ENCODE measurements at places on chromosomes 4 and X.

GRCh38 chr4:48121180-48121579 is 12.9 kb downstream of the TXK start:
- DNase-seq = no peak

- DNase-seq = no peak
These were observed 11.6 kb upstream of the SCD5 start for GRCh38 chr4:82810176-82810575.

DNA sequence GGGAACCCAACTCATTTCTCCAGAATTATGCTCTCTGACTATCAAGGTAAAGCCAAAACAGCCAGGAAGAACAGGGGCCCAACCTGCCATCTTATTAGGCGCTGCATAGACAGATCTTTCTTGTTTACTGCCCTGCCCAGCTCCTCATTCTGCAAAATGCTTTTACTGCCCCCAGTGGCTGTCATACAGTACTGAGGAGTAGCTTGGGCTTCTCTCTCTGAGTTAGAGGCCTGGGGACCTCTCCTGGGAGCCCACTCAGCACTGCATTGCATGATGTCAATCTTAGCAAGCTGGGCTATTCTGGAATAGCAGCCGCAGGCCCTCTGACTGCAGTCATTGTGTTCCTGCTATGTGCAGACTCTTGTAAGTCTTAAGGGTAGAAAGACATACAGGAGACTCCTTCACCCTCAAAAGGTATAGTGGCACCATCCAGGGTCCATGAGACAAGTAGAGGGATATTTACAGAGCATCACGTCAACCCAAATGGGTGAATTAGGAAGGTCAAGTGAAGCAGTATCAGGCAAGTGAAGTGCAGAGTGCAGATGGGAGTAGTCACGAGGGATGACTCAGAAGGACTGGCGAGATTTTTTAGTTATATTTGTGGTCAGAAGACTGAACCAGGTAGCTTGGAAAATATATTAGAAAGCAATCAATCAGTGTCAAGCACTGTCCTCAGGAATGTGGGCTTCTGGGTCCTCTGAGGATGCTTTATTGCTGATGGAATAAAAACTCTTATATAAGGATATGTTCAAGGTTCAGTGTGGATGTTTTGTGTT is 294.1 kb upstream of the SFRP2 start:
- no peak for DNase-seq

DNA sequence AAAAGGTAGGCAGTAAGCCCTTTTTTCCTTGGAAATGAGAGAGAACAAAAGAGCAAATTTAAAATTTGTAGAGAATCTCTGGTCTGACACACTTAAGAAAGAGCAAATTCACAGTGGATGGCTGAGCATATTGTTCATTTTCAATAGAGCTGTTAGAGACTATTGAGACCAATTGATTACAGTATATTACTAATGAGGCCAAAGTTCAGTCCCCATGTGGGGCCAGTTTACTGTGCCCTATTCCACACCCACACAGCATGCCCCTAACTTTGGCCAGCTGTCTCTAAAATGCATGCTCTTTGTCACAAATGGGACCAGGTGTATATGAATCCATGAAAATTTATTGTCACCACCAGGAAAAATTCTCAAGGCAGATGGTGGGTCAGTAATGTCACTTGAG is 470.5 kb downstream of the PCDH7 start:
- no peak for DNase-seq

- no peak for DNase-seq
These were observed 61.5 kb upstream of the MAGEB2 start for GRCh38 chrX:30153881-30154260.

DNA sequence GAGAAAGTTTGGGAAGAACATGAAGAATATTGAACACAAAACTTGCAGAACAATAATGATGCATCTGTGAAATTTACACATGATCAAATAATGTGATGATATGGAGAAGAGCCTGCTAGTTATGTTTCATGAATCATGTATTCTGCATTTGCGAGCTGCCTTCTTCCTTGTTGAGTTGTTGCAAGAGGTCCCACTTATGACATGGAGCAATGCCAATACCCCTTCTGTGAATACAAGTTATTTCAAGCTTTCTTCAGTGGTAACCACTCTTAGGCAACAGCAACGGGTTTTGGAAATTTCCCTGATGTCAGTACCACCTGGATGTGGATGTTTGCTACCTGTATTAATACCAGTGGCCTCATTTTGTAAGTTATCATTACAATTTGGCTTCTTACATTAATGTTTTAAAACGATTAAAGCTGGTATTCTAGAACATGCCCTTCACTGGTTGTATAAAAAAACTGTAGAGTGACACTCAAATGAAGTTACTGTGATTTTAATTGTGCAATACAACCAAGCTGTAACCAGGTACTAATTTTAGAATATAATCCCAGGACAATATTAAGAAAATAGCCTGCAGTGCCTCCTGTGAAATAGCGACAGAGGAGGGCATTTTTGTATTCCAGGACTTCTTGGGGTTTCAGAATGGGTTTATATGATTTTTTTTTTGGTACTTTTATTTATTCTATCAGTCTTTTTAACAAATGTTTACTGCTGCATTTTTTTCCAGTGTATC is 25.3 kb downstream of the IQCM start:
- DNase-seq = no peak

DNA sequence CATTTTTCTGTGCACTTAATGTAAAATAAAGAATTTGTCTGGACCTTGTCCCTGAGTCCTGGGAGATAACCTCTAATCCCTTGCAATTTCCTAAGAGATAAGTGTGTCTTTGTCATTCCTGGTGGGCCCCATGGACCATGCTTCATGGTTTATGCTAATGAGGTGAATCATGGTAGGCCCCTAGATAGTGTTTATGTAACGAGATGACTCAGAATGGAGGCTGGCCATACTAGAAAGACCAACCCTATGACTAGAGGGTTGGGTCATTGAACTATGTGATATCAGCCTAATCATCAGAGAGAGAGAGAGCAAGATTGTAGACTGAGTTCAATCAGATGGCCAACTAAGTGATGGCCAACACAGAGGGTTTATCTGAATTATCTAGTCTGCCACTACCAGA is 64.2 kb upstream of the NHSL2 start:
- no peak for DNase-seq

GRCh38 chr4:113641025-113641431 is 120.5 kb downstream of the CAMK2D start:
- no peak for DNase-seq

DNA sequence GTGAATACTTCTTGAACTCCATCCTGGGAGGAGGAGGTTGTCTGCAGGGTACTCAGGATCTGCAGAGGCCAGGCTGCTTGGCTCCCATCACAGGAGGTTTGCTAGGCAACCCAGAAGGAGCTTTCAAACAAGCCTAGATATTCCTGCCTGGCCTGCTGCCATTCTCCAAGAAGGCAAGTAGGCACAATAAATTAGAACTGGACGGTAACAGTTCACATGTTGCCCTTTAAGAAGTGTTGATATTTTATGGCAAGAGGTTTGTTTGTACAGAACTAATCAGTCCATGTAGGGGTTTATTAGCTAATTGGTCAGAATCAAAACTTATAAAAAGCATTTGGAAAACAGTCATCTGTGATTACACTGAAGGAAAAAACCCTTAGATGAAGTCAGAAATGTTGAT is 39.3 kb downstream of the SYNPO2 start:
- DNase-seq = no peak

DNA sequence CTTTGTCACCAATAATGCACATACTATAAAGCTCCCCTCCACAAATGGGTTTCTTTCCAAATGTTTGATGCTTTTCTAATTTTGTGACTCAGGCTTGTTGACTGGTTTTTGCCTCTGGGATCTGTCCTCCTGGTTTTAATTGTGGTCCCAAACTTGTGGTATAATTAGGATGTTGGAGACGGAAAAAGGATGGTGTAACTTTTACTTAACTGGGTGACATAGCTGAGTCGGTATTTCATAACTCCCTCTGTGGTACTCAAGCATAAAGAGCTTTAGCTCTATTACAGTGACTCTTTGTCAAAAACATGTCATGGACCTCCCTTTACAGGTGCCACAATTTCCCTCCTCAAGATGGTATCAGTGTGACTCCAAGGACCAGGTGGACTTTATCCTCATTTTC is 119.7 kb upstream of the RBPJ start:
- DNase-seq = no peak

- no peak for DNase-seq
These were observed 53.6 kb downstream of the AMER1 start for GRCh38 chrX:64151911-64152310.

DNA sequence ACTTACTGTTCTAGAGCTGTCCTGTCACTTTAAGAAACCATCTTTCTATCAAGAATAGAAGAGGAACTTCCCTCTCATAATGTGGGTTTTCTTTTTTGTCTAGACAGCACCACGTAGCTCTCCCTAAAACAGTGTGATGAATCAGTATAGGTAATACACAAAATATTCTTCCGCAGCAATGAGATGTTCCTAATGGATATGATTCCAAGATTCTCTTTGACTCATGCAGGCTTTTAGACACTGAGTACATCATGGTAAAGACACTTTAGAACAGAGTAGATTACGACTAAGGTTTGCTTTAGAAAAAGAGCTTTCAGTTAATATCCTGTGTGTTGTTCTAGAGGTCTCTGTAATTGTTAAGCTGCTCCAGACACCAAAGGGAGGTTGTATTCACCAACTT is 69.8 kb downstream of the PTTG2 start:
- no peak for DNase-seq

- no peak for DNase-seq
These were observed 38.7 kb upstream of the JADE1 start for GRCh38 chr4:128770807-128771206.

DNA sequence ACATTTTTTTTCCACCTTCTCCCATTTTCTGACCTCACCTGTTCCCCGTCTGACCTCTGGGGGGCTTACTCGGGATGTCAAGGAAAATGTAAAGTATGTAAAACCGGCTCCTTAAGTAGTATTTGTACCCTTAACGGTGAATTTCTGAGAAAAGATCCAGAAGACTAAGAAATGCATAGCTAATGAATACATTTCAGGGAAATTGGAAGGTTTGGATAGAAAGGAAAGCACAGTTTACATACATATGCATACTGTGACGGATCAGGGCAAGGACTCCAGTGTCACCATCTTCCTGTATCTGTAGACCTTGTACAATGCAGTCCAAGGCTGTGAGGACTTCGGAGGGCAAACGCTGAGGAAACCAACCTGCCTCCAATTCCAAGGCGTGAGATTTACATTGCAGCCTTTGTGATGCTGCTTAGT is 2185.9 kb upstream of the TENM3 start:
- no peak for DNase-seq

GRCh38 chr4:146647615-146648460 is 9.1 kb downstream of the POU4F2 start:
- DNase-seq = no peak

- peak; percentile 71 for DNase-seq
These were observed at the start of gene MMGT1 for GRCh38 chrX:135973548-135974278. Gene MMGT1, minus strand, starts transcription at chrX:135973988. Its CDS starts 313 bp downstream, at chrX:135973675.

DNA sequence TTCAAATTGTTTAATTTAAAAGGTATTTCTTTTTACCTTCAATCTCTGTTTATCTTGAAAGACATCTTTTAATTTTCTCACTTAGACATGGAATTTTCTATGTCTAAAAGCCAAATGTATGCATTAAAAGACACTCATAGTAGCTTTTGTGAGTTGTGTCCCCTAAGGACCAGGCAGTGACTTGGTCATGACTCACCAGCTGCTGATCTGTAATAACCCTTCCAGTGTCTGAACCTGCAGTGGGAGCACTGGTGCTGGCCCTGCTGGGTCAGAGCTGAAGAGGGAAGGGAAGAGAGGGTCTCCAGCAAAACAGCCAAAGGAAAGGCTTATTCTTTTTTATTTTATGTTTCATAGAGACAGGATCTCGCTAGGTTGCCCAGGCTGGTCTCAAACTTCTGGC is 31.1 kb upstream of the SH3D19 start:
- no peak for DNase-seq

- no peak for DNase-seq
These were observed 235.3 kb downstream of the TENM3 start for GRCh38 chr4:182478475-182478874.

GRCh38 chr4:35900286-35901243 is 343.7 kb downstream of the ARAP2 start:
- no peak for DNase-seq

GRCh38 chr4:182111586-182111985 is 131.6 kb upstream of the TENM3 start:
- DNase-seq = no peak

DNA sequence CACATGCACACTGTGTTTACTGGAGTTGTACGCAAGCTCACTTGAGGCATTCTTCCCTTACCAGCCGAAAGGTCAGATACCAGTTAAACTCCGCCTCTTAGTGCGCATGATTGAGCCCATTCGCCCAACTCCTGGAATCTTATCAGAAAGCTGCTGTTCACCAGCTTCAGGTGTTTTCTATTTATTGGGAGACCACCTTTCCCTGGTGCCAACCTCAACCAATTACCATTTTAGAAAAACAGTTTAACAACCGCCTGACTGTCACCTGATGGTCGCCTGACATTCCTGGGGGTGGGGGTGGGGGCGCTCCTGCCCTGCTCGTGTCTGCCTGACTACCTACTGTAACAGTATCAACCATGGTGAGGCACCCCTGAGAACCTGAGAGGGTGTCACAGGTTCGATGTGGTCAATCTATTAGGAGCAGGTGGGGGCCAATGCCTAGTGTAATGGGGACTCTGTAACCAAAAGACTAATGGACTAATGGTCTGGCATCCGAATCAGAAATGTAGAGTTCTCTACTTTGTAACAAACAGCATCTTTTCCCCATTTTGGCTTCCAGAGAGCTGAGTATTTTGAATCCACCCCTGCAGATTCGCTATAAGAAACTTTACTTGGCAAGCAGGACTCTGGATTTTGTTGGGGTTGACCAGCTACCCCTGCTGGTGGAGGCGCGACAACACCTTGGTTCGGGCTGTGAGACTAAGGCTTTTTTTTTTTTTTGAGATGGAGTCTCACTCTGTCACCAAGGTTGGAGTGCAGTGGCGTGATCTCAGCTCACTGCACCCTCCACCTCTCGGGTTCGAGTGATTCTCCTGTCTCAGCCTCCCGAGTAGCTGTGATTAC is 58.2 kb upstream of the ZNF157 start:
- DNase-seq = no peak

- no peak for DNase-seq
These were observed 1.5 kb upstream of the BCOR start for GRCh38 chrX:40099055-40099958.

GRCh38 chr4:138790706-138791340 is 224.8 kb upstream of the NOCT start:
- no peak for DNase-seq

DNA sequence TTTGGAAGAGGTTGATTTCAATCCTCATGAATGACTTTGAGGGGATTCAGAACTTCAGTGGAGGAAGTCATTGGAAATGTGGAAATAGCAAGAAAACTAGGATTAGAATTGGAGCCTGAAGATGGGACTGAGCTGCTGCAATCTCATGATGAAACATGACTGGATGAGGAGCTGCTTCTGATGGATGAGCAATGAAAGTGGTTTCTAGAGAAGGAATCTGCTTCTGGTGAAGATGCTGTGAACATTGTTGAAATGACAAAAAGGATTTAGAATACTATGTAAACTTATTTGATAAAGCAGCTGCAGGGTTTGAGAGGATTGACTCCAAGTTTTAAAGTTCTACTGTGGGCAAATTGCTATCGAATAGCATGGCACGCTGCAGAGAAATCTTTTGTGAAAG is 27.1 kb downstream of the EVC start:
- no peak for DNase-seq

- no peak for DNase-seq
These were observed 131.0 kb downstream of the DCLK2 start for GRCh38 chr4:150209140-150209829.

GRCh38 chrX:150148749-150149672 is 210.7 kb upstream of the EOLA2 start:
- no peak for DNase-seq

GRCh38 chrX:68443155-68443868 is 10.0 kb upstream of the OPHN1 start:
- DNase-seq = no peak

Data from stimulated activated CD8-positive, alpha-beta memory T cell treated with anti-CD3 and anti-CD28 coated beads, Interleukin-2, amount 100 ng/mL, for 1 hour (primary cell).